ENCODE measurements at places on chromosomes 12 and 14.
A peak's percentile ranks its signal among the peaks of the same experiment; 100 is the strongest.

GRCh38 chr14:66003082-66003730 lies 483.0 kb upstream of the CCDC196 start:
- no peak for DNase-seq

DNA sequence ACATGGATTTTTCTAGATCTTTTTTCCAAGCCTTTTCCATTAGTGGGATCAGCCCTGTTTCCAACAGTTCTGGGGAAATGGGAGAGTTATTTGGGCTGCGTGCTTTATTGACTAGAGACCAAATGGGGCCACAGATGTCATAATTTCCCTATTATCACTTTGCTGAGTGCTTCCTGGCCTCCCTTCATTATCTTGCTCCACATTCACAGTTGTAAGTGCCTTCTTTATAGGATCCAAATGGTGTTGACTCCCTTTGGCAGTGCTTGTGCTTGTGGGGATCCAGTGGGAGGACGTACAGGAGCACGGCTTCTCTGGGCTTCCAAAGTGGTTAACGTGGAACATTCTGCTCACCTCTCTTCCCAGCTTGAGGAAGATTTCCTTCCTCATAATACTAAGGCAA lies 141.0 kb upstream of the RMST start:
- peak; percentile 12 for DNase-seq

GRCh38 chr12:1593174-1594005 lies 991 bp downstream of the FBXL14 start:
- no peak for DNase-seq

- no peak for DNase-seq
These were observed 18.8 kb downstream of the ACVRL1 start for GRCh38 chr12:51926064-51926632.

DNA sequence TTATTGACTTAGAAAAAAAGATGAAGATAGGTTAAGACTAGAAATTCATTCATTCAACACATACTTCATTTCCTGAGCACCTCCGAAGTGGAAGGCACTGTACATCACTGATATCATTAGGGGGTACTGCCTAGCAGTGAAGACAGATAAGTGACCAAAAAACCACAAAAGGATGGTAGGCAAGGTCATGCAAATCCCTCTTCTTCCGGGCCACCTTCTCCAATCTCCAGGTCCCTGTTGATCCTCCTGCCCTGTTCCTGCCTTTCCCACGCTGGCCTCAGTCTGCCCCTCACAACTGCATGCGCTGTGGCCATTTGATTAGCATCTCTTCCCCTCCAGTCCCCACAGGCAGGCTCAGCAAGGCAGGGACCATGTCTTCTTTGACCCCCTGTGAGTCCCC lies 60.8 kb downstream of the SETD3 start:
- DNase-seq, result no peak

GRCh38 chr12:85825746-85826145 lies 10.5 kb downstream of the RASSF9 start:
- DNase-seq, result peak; percentile 31

- DNase-seq, result no peak
These were observed 3.0 kb downstream of the ETV6 start for GRCh38 chr12:11652351-11653040.

DNA sequence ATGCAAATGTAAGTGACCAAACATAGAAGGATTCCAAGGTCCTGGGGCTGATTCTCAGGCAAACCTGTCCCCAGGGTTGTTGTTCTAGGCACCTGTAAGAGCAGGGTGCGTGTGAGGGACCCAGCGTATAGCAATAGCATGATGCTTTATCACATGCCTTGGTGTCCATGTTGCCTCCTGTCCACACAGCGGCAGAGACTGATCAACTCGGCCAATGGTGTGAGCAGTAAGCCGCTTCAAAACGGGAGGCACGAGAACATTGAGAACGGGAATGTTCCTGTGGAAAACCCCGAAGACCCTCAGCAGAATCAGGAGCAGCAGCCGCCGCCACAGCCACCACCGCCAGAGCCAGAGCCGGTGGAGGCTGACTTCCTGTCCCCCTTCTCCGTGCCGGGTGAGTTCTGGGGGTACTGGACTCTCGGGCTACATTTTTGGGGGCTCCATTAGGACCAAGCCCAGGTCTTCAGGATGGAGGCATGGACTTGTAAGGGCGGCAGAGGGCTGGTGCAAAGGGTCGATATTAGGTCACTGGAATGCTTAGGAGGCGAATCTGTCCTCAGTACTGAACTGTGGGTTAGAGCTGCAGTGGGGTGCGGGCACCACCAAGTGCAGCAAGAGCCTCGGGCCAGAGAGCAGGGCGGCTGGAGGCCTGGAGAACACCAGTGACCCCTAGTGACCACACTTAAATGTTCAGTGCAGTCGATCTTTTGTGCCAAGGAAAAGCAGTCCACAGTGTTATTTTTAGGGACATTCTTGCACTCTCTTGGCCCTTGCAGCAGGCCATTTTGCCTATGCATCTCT lies 57.2 kb upstream of the RIN3 start:
- DNase-seq, result no peak

DNA sequence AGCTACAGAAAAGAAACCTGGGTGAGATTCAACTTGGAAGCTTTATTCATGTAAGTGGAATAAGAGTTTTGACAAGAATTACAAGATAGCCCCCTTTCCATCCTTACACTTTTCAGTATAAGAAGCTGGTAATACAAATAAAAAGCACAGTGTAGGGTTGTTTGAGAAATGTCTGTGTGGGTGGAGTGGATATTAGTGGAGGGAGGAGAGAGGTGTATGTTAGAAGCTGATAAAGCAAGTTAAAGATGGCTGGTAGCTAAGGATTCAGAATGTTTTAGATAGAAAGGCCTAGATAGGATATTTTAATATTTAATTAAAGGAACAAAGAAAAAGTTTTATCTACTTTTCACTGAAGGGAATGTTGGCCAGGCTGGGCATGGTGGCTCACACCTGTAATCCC lies 12.5 kb downstream of the CFAP54 start:
- no peak for DNase-seq

GRCh38 chr12:110050927-110051326 lies 2.6 kb upstream of the C12orf76 start:
- DNase-seq, result no peak

DNA sequence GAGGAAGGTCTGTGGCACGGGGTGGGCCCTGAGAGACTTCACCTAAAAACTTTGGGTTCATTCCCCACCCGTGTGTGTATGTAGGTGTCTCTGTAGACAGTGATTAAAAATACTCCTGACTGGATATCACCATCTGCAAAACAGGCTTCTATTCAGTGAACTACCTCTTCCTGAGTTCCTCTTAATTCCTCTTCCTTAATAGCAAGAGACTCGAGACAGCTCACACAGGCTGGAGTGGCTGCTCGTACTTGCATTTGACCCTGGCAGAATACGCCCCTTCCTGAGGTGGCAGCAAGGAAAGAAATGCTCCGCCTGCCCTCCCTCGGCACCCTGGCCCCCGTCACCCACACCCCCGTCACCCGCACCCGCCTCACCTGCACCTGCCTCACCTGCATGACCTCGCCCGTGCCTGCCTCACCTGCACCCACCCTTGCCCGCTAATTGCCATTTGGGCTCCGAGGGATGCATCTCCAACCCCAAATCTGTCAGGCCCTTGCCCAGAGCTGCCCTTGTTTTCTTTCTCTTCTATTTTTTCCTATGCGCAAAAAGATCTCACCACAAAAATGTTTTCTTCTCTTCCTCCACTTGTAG lies 90.0 kb downstream of the FBXL14 start:
- no peak for DNase-seq

DNA sequence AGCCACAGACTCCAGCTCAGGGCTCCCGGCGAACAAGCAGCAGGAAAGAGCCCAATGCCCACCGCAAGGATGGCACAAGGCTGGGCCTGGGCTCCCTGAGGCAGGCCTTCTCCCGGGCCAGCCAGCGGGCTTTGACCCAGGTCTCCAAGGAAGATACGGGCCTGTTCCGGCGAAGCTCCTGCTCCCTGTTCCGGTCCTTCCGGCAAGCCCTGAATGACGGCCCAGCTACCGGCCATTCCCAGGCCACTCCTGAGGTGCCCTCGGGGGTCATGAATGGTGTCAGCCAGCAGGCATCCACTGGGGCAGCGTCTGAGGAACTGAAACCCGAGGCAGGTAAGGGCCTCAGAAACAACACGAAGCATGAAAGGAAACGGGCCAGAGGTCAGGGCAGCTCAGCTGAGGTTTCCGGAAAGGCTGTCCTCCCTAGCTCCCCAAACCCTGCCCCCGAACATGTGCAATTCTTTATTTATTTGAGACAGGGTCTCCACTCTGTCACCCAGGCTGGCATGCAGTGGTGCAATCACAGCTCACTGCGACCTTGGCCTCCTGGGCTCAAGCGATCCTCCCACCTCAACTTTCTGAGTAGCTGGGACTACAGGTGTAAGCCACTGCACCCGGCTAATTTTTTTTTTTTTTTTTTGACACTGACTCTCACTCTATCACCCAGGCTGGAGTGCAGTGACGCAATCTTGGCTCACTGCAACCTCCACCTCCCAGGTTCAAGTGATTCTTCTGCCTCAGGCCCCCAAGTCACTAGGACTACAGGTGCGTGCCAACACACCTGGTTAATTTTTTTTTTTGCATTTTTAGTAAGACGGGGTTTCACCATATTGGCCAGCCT lies 6.0 kb downstream of the EXOC3L4 start:
- DNase-seq, result no peak

Measured in NCI-H1436 treated with DMSO at 0.1 percent for 48 hours (cell line).